ENCODE measurements at places on chromosomes 1 and 21.

DNA sequence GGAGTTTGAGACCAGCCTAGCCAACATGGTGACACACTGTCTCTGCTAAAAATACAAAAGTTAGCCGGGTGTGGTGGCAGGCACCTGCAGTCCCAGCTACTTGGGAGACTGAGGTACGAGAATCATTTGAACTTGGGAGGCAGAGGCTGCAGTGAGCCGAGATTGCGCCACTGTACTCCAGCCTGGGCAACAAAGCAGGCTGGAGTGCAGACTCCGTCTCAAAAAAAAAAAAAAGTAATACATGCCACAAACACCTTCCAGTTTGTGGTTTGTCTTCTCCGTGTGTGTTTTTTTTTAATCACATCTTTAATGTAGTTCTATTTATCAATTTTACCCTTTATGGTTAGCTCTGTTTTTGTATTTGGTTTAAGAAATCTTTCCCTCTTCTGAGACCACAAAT is 22.3 kb downstream of the POGZ start:
- DNase-seq, result no peak

- DNase-seq, result no peak
Measured at GRCh38 chr1:5110508-5110907, 456.1 kb downstream of the AJAP1 start.

- DNase-seq, result no peak
Measured at GRCh38 chr1:150479927-150480352, 7.3 kb upstream of the TARS2 start.

GRCh38 chr1:37797750-37798345 is 4.2 kb downstream of the MANEAL start:
- DNase-seq, result no peak

DNA sequence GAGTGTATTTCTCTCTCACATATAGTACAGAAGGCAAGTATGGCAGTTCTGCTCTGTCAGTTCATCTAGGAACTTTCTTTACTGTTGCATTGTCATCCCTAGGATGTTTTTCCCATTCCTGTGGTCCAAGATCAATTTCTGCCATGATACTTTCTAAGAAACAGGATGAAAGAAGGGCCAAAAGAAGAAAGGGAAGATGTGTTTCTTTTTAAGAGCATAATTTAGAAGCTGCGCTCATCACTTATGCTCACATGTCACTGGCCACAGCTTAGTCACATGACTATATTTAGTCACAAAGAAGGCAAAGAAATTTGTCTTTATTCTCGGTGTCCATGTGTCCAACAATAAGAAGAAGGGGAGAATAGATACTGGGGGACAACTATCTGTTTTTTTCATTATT is 7.0 kb upstream of the MAST2 start:
- DNase-seq, result no peak

GRCh38 chr1:25735956-25736529 is 64.0 kb upstream of the SELENON start:
- DNase-seq, result no peak

DNA sequence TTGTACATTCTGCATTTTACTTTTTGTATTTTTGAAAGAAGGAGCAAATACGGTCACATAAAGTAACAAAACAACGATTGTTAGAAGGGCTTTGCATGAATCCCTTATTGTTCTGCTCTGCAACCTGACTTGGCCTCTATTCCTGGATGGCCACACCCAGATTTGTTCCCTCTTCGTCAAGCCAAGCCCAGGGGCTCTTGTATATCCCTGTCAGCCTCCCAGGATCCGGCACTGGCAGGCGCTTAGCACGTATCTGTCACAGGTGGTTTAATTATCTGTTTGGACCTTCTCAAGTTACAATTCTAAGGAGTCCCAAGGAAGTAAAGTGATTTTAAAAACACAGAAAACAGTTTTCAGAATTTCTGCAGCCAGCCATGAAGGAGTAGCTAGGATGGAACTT is 28.0 kb downstream of the CRYAA start:
- DNase-seq, result peak; percentile 5

- DNase-seq, result no peak
Measured at GRCh38 chr1:198915327-198916231, 276.7 kb downstream of the PTPRC start.

DNA sequence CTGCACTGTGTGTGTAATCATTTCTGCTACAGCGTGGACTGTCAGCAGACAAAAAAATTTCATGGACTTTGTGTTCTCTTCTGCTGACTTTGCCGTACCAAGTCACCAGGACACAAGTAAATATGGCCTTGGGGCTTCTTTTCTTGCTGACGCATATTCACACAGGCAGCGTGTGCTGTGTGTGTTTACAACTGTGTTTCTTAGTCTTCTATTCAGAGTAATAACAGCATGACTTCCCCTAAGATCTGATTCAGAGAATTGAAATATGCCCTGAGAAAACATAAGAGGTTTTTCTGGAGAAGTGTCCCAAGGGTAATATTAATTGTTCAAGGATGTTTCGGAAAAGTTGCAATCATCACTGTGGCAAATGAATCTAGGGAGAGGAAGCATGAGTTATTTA is 47.1 kb upstream of the DYNLT5 start:
- DNase-seq, result no peak

GRCh38 chr1:230306169-230306568 is 120.0 kb downstream of the PGBD5 start:
- DNase-seq, result no peak

- DNase-seq, result no peak
Measured at GRCh38 chr1:78619803-78620579, at the start of gene IFI44L. IFI44L (plus strand) TSS chr1:78620448; CDS start chr1:78627916, 7,468 bp downstream.

- DNase-seq, result no peak
Measured at GRCh38 chr1:47410068-47410455, 6.0 kb upstream of the FOXE3 start.

DNA sequence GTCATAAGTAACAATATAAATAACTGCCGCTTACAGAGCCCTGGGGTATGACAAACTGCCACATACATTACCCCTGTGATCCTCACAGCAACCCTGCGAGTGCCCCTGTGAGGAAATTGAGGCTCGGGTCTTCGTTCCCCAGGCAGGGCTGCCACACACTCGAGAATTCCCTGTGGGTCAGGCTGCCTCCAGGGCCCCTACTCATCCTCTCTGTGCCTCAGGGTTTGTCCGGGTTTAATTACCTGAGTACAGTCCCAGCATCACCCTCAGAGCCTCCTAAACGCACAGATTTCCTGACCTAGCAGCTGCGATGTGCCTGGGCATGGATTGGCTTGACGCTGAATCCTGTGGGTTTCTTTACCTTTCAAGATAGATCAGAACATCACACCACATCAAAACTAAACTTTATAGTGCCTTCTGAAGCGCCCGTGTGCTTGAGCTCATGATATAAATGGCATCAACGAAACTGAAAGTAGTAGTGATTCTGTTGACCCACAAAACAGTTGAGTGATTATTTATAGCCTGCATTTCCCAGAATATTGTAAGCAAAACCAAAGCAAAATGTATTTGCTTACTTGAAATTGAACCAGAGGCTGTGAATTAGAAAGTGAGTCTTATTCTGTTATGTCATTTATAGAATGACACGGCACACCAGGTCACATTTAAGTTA is 14.0 kb downstream of the SLC37A1 start:
- peak; percentile 25 for DNase-seq

DNA sequence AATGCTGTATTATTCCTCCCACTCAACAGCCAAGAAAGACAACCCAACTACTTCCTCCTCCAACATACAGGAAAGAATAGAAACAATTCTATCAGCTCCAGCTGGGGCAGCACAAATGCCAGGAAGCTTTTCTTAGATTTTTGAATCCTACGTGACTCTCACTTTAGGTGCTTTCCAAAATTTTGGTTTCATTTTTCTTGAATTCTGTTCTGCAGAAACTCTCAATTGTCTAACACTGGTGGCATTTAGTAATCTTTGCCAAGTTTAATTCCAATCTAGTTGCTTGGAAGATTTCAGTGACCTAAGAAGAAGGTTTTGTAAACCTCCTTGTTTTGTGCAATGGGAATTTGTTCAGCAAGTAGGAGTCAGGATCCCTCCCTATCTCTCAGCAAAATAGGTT is 37.1 kb upstream of the DOCK7 start:
- DNase-seq, result no peak
